Jurkat, Clone E6-1 (cell line): ENCODE measurements at places on chromosomes 7 and 10.
A peak's percentile ranks its signal among the peaks of the same experiment; 100 is the strongest.

DNA sequence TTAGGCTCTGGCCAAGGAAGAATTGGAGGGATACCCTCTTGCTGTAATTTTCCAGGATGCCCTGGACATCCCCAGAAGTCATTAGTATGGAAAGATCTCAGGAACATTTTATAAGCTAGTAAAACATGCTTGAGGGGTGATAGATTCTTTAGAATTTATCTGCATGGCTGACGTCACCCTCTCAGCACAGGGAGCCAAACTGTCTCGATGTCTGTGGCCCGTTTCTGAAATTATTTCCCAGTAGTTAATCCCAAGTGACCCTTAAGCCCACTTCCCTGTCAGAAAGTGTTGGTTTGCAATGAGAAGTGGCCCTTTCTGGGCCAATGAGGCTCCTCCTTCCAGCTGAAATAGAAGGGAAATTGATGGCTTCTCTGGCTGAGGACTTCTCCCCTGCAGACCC is 184.5 kb upstream of the BMPER start:
- DNase-seq, result no peak

DNA sequence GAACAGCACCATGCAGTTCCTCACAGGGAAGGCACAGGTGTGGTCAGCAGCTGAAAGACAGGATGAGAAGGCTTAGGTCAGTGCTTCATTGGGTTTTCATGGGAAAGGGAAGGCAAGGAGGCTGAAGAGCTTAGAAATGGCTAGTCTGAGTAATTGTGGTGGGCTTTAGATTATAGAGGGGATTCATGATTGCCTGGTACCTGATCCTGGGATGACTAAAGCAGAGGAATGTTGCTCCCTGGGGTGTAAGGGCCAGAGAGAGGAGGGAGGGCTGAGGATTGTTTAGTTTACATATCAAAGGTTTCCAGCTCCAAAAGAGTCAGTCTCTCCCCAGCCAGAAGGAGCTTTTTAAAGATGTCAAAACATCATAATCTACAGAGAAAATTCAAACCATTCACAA is 396.3 kb upstream of the POM121L12 start:
- no peak for DNase-seq

DNA sequence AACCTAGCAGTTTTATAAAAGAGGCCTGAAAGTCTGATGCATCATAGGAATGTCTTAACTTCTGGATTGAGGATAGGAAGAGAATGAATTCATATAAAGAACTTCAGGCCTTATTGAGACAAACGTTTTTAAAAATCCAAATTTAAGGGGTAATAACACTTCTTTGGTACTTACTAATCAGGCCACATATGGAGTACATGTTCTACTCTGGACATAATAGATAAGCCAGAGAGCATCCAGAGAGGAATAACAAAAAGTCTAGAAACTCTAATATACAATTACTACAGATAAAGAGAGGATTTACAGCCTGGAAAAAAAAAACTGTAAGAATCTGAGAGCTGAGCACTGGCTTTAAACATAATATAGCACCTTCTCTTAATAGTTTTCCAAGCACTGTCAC is 2.9 kb downstream of the MTPAP start:
- DNase-seq, result no peak

DNA sequence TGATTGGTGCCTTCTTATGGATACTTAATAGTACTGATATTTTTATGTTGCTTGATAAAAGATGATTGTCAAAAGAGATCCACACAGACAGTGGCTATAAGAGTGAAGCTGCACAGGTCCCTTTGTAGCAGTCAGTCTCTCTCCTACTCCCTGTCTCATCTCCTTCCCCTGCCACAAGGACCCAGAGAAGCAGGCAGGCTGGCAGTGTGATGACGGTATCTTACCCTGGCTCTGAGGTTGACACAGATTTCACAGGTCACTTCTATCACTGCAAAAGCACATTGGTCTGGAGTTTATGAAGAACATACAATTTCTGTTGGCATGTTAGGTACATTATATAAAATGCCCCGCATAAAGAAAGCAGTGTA is 64.4 kb upstream of the AHR start:
- peak; percentile 14 for DNase-seq

- DNase-seq, result no peak
Measured at GRCh38 chr7:41834805-41835694, 132.2 kb upstream of the INHBA start.

DNA sequence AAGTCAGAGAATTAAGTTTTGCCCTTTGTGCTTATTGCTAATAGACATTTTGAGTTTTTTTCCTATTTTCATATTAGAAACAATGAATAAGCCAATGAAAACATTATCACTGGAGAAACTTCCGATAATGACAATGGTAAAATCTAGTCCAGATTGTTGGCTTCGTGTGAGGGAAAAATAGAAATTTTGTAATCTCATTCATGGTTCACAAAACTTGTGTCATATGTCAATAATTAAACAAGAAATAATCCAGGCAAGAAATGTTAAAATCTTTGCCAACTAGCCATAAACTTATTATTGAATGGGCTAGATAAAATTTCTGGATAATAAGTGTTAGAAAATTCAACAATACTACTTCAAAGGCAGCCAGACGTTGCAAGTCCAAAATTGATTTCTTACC is 36.6 kb downstream of the RNLS start:
- DNase-seq, result no peak

GRCh38 chr7:22153432-22154142 is 203.4 kb downstream of the RAPGEF5 start:
- peak; percentile 18 for DNase-seq

DNA sequence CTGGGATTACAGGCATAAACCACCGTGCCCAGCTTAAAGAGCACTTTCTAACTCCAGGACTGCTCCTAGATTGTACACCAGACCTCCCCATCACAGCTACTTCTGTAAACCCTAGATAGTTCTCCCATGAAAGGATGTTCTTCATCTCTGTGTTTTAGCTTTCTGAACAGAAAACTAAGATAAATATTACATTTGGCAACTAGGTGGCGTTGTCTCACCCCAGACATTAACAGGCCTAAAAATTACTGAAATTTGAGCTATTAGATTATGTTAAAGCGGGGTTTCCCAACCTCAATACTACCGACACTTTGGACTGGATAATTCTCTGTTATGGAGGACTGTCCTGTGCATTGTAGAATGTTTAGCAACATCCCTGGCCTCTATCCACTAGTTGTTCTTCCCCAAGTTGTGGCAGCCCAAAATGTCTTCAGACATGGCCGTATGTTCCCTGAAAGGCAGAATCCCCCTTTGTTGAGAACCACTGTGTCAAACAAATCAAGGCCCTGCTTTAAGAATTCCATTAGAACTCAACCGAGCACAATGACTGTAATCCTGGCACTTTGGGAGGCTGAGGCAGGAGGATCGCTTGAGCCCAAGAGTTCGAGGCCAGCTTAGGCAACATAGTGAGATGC is 19.1 kb downstream of the ATOH7 start:
- DNase-seq, result no peak

GRCh38 chr10:13528123-13528874 is 515 bp downstream of the BEND7 start:
- DNase-seq, result no peak

GRCh38 chr7:86900886-86901285 is 158.6 kb downstream of the ELAPOR2 start:
- DNase-seq, result no peak

DNA sequence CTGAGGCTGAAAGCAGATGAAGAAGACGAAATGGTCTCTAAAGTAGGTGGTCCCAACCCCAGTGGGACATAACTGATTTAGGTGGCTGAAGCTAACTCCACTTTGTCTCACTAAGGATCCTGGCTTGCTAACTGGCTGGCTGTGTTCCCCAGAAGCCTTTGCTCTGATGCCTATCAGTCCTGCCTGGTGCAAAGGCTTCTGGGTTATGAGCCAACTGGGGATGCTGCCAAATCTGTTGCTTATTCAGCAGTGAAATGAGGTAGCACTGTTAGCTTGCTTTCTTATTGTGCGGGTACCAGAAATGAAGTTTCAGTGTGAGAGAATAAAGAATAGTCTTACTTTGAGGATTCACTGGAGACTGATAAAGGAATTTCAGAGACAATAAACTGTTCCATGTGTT is 18.1 kb downstream of the PRKG1 start:
- DNase-seq, result no peak

GRCh38 chr7:40502359-40502758 is 367.6 kb downstream of the SUGCT start:
- DNase-seq, result no peak

- no peak for DNase-seq
Measured at GRCh38 chr10:60368875-60369546, 20.7 kb downstream of the ANK3 start.

DNA sequence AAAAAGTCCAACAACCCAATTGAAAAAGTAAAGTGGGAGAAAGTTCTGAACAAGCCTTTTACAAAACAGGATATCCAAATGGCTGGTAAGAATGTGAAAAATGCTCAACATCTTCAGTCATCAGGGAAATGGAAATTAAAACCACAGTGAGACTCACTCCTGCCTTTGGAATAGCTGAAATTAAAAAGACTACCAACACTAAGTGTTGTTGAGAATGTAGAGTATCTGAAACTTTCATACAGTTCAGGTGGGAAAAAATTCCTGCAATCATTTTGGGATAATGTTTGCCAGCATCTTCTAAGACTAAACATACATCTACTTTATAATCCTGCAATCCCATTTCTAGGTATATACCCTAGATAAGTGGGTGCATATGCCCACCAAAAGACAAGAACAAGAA is 395.1 kb downstream of the GRID1 start:
- no peak for DNase-seq

- DNase-seq, result no peak
Measured at GRCh38 chr10:121772406-121772805, 155.4 kb downstream of the ATE1 start.

DNA sequence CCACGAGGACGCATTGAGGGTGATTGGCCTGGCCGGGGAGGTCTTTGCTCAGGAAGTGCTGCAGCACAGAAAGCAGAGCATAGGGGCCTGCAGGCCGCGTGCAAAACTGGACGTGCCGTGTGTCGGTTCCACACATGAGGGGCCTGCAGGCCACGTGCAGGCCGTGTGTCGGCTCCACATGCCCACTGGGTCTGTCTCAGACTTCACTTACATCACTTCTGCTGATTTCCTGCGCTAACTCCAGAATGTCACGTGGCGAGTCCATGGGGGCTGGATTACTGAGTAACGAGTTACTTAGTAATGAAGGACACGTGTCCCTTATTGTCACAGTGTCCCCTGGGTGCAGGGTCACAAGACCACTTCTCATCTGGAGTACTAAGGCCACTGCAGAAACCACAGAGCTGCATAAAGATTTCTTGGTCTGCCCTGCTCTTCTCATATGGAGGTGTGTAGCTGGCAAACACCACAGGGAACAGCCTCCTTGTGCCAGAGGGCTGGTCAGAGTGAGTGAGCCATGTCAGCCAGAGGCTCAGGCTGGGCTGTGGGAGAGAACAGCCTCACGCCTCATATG is 60.8 kb downstream of the GDI2 start:
- DNase-seq, result no peak

DNA sequence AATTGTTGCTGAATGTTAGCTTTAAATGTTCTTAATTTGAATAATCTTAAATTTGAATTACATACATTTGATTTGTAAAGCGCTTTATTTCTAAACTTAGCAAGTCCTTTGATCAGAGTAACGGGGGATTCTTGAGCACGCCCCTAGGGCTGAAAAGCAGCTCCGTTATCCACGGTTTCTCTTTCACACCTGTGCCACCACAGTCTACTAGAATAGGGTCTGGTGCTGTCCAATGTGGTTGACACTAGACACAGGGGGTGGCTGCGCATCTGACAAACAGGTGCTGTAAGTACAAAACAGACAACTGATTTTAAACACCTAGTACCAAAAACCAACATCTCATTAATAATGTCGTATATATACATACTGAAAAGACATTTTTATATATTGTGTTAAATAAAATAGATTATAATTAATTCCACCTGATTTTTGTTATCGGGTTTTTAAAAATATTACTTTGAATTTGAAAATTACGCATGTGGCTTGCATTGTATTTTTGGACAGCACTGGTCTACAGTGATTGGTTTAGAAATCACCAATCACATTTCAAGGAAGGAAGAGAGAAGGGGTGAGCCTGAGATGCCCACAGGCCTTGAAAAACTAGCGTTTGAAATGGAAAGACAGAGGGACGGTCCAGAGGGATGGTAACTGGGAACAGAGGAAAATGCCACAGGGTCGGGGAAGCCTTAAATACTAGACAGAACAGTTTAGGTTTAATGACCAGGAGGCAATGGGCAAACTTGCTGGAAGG is 7.3 kb downstream of the SEPHS1 start:
- peak; percentile 82 for DNase-seq

DNA sequence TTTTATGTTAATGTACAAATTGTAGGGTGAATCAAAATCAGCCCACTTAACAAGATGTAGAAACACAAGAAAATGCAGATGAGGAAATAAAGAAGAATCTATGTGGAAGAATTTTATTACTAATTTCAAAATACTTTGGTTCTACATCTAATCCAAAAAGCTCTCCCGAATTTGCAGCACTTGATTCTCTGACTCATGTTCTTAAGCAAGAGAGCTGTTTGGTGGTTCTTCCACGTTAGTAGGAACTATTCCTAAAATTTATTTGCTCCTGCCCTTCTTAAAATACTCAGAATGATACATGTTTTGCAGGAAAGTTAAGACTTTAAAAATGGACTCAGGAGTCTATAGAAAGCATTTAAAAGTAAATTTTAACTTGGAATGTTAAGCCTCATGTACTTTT is 91.8 kb downstream of the ZMYND11 start:
- no peak for DNase-seq

- no peak for DNase-seq
Measured at GRCh38 chr7:134374291-134374690, 57.6 kb upstream of the SLC35B4 start.
